ENCODE measurements at places on chromosomes 3 and 15. TPM values are rescaled to one million over a fixed set of nuclear protein-coding genes. Genes with fewer than 3 reads are reported as not detected.

DNA sequence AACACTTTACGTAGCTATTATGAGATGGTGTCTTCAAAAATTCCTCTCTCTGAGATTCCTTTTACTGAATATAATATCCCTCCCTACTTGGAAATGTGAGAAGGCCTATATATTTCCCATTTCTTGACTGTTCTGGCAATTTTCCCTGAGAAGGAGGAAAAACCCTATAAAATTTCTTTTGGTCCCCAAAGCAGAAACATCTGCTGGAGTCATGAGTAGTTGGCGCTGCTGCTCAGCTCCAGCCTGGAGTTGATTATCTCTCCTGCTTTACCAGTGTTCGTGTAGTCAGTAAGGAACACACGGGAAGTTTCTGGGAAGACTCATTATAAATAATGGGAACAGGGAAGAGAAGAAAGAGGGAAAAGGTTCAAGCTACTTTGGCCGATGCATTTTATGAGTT is 680.1 kb downstream of the EPHA3 start:
- no peak for DNase-seq

DNA sequence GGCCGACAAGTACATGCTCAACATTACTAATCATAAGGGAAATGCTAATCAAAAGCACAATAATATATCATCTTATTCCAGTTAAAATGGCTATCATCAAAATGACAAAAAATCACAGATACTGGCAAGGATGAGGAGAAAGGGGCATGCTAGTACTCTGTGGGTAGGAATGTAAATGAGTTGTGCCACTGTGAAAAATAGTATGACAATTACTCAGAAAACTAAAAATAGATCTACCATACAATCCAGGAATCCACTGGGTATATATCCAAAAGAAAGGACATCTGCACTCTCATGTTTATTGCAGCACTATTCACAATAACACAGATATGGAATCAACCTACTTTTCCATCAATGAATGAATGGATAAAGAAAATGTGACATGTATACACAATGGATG is 1256.5 kb downstream of the SI start:
- no peak for DNase-seq

GRCh38 chr3:156149876-156150275 is 29.5 kb downstream of the KCNAB1 start:
- peak; percentile 20 for DNase-seq

UACA gene
- polyA plus RNA-seq: 2.5 TPM

GRCh38 chr15:68774521-68775235 is 46.0 kb downstream of the ANP32A start:
- no peak for DNase-seq

Data from brain (organoid and tissue), 16 donors.